ENCODE measurements at places on chromosomes 2 and 18.

- peak; percentile 37 for DNase-seq
Measured at GRCh38 chr18:73793386-73793785, 354.2 kb downstream of the FBXO15 start.

- DNase-seq: no peak
Measured at GRCh38 chr2:15944325-15945017, 4.1 kb downstream of the MYCN start.

GRCh38 chr2:238286987-238287736, 1.2 kb downstream of the PER2 start:
- DNase-seq: no peak

GRCh38 chr2:134391751-134392160, 137.9 kb downstream of the MGAT5 start:
- DNase-seq: no peak

DNA sequence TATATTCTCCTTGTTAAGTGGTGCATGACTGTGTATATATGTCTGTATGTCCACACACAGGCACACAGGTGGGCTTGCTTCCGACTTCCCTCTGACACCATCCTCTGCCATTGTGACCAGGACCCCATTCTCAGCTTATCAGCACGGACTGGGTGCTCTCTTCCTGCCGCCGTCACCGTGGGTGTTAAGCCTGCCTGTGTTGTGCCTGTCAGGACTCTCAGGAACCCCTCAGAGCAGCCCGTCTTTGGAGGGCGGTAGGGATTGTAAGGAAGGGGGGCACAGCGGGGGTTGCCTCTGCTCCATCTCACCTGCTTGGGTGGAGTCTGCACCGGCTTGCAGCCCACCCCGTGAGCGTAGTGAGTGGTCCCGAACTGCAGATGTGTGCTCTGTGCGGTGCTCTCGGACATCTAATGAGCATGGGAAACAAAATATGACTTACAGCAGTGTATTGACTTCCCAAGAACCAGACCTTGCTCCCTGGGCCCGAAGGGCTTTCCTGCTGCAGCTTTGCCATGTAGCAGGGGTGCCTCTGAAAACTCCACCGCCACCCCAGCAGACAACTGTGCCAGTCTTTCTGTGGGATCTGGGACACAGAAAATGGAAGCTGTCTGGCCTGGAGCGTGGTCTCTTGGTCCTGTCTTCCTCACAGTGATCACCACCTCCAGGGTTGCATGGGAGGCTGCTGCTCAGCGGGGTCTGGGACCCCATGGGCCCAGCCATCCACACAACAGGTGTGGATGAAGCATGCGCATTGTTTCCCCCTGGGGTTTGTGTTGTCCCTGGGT, 58.9 kb downstream of the SH3RF3 start:
- DNase-seq: no peak

GRCh38 chr2:145302886-145303285, 783.0 kb upstream of the ZEB2 start:
- no peak for DNase-seq

GRCh38 chr2:43318791-43319190, 92.4 kb upstream of the ZFP36L2 start:
- peak; percentile 82 for DNase-seq

GRCh38 chr2:183532514-183532913, 408.3 kb downstream of the NUP35 start:
- no peak for DNase-seq

DNA sequence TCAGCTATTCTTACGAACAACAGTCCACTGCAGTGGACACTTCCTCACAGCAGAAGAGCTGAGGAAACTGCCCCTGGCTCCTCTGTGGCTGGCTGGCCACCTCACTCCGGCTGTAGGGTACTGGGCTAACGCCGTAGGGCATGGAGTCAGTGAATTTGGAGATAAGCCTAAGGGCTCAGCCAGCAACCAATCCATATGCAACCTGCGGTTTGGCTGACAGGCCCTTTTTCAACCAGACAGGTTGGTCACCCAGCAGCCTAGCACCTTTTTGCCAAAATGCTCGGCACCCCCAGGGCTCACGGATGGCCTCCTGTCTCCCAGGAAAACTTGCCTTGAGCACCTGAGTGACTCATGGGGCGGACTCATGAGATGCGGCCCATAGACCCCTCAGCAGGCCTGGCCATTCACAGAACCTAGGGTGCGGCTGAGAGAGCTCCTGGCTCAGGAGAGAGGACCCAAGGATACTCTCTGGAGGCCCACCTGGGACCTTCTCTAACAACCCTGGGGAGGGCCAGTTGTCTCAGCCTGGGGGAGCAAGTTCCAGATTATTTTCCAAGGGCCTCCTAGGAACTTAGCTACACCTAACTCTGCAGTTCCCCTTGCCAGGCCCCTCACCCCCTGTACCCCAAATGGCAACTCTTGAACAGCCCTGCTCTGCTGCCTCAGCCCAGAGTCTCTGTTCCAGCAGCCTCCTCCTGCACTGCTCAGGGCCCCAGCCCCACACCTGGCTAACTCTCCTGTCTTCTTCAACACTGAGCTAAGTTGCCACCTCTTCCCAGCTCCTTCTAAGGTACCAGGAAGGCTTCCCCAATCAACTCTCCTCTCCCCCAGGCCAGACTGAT, 252.1 kb downstream of the CYP26B1 start:
- no peak for DNase-seq

DNA sequence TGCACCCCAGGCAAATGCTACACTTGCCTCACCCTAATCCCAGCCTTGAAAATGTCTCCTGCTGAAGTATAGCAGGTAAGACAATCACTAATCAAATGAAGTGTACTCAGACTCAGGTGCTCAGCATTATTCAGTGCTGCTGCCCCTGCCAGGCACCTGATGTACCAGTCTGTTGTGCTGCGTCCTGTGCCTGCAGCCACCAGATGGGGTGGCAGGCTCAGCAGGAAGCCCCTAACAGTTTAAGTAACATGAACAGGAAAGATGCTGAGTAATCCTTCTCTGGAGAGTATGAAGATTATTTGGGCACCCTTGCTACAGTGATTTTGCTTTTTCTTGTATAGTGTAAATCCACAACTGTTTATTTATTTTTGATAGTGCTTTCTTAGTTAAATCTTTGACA, 69.1 kb downstream of the TACR1 start:
- peak; percentile 9 for DNase-seq

GRCh38 chr18:63061303-63061702, 258.3 kb downstream of the BCL2 start:
- no peak for DNase-seq

DNA sequence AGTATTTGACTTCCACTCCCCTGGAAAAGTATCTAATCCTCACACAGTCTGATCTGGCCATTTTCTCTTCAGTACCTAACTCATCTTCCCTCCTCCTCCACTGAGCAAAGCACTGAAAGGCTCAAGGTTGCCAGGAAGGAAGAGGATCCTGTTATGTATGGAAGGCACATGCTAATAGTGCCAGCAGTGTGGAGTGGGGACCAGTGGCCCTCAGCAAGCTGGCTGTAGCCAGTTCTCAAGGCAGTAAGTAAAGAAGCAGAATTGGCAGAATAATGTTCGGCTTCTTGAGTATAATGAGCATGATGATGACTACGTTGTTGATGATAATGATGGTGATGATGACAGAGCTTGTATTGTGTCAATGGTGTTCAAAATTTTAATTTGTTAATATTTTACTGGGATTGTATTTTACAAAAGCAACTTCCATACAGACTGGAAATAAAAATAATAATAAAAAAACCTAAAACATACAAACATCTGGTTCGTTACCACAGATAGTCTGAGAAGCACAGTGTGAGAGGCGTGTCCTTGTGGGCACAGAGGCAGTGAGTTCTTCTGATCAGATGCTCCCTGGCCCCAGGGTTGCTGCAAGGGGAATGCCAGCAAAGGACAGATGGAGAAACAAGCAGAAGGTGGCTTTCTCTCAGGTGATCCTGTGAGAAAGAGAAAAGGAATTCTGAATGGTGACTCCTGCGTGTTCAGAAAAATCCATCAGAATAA, 528.8 kb downstream of the CMPK2 start:
- DNase-seq: no peak

GRCh38 chr2:12076810-12077209, 330.4 kb downstream of the LPIN1 start:
- peak; percentile 52 for DNase-seq

- DNase-seq: peak; percentile 28
Measured at GRCh38 chr2:15675456-15676195, 84.0 kb downstream of the DDX1 start.

DNA sequence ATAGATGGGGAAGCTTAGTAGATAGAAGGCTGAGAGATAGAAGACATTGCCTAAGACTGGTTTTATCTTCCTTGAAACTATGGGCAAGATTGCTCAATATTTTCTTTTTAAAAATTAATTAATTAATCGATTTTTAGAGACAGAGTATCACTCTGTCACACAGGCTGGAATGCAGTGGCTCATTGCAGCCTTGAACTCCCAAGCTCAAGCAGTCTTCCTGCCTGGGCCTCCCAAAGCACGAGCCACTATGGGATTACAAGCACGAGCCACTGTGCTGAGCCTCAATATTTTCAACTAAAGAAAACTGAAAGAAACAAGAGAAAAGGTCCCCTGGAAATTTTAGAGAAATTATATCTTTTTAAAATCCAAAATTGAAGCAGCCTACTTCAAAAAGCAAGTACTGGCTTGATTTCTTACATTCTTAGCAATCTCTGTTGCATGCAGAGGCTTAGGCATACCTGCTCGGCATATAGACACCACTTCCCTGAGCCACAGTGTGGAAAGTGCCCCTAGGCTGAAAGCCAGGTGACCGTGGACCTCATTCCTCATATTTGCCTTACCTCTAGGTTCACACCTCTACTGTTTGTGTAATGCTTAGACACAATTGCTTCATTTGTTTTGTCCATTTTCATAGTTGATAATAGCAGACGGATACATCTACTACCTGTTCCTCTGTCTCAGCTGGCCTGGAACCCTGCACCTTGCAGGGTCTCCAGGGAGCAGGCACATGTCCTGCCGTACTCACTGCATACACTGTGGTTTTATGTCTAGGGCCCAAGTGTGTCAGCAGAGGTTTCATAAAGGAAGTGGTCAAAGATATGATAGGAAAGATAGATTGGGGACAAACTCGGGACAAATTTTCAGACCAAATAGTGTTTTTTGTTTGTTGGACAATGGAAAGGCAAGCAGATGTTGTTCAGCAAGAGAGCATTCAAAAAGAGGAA, 166.5 kb upstream of the ALPP start:
- DNase-seq: no peak

- peak; percentile 26 for DNase-seq
Measured at GRCh38 chr2:216404010-216404618, 8.2 kb upstream of the SMARCAL1 start.

GRCh38 chr2:173226899-173227698, 127.6 kb upstream of the CDCA7 start:
- no peak for DNase-seq

- no peak for DNase-seq
Measured at GRCh38 chr2:216406826-216407225, 5.5 kb upstream of the SMARCAL1 start.

GRCh38 chr2:25335971-25336370, 5.8 kb downstream of the DNMT3A start:
- DNase-seq: no peak

GRCh38 chr2:144358979-144359541, 160.9 kb downstream of the ZEB2 start:
- peak; percentile 61 for DNase-seq

DNA sequence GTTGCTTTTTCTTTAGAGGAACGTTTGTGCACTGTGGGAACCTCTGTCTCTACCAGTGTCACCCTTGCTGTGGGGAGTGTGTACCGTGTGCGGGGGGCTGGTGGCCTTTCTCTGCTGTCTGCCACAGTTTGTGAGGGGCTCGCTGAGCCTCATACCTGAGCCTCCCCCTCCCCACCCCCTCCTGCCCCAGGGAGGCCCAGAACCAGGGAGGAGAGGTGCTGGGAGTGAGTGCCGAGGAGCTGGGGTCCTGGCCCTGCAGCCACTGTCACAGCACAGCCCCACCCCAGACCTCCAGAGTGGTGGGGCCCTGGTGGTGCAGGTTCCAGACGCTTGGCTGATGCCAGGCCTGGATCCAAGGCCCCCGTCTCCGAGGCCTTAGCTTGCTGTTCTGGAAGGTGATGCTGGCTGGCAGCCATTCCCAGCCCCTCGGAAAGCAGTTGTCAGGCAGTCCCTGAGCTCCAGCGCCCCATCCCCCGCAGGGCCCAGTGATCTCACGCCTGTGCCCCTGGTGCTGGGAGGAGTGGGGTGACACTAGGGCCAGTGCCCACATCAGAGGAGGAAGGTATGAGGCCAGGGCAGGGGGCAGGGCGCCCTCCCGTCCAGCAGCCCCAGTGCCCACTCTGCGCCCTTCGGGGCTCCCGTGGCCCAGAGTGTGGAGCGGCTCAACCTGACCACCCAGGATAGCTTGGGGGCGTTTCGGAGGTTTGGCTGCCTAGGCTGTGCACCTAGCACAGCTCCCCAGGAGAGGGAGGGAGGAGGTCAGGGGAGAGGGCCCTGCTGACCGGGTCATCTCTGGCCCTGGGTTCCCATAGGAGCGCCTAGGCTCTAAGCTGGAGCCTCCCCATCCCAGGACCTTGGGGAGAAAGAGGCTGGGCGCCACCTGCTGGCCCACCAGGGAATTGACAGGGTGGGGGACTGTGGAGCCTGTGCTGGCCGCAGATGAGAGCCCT, 53.0 kb upstream of the ALPP start:
- no peak for DNase-seq

- DNase-seq: no peak
Measured at GRCh38 chr2:217820091-217820819, 182.5 kb downstream of the TNS1 start.

DNA sequence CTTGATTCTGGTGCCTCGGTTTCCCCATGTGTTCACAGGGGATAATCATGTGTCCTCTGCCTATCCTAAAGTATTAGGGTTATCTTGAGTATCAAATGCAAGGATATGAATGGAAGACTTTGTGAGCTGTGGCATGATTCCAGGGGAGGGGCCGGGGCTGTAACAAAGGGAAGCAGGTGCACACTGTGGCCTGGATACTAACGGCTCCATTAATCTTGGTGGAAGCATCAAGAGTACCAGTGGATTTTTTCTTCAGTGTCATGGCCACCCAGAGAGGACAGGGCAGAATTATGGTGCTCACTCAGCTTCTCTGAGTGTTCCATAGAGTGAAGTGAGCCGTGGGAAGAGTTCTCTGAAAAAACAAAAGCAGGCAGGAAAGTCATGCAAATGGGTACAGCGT, 320.1 kb downstream of the ALK start:
- DNase-seq: no peak

GRCh38 chr2:120111193-120111592, 98.3 kb downstream of the EPB41L5 start:
- no peak for DNase-seq

GRCh38 chr2:45706033-45706432, 54.6 kb downstream of the PRKCE start:
- DNase-seq: peak; percentile 58

- no peak for DNase-seq
Measured at GRCh38 chr2:230938516-230939065, 13.5 kb upstream of the GPR55 start.

Data from fibroblast of skin of abdomen (primary cell).